Activated CD8-positive, alpha-beta memory T cell treated with anti-CD3 and anti-CD28 coated beads for 1 hour (primary cell): ENCODE measurements at places on chromosomes 7 and 10.

DNA sequence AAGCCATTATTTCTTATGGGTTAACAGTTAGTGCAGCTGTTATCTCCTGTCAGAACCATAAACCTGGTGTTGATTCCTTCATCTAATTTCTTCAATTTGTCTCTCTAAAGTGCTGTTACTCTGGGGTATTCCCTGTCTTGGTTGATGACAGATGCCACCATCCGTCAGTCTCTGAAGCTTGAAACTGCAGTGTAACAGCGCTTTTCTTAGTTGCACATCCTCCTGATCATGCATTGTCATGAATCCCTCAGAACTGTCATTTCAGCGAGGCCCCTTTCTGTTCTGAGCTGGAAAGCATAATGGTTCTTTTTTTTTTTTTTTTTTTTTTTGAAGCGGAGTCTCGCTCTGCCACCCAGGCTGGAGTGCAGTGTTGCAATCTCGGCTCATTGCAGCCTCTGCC, 193.9 kb downstream of the SDK1 start:
- no peak for DNase-seq

- DNase-seq = no peak
Measured at GRCh38 chr7:32496052-32496813, 944 bp downstream of the AVL9 start.

DNA sequence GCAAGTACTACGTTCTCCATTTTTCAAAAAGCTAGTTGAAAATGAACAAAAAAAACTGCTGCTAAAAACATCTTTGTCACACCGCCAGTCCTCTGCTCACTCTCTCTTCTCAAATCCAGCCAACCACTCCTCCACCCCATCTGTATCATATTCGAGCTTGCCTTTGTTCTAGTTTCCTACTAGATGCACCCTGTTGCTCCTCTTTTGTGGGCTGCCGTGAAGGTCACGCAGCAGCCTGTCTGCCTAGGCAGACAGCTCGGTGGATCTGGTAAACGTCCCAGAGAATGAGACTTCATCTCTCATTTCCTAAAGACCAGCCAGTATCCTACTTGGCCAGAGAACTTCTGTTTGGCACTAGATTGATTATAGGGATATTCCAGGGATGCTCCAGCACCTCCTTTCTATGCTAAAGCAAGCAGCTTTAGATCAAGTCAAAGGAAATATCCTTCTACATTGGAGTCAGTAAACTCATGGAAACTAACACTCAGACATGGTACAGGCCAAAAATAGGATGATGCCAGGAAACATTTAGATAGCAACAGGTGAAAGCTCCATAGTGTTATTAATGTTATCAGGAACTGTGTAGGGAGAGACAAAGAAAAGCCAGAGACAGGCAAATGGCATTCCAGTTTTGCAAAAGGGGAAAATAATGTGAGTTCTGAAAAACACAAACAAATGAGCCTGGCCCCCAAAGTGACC, 8.7 kb upstream of the PLXNA4 start:
- no peak for DNase-seq

DNA sequence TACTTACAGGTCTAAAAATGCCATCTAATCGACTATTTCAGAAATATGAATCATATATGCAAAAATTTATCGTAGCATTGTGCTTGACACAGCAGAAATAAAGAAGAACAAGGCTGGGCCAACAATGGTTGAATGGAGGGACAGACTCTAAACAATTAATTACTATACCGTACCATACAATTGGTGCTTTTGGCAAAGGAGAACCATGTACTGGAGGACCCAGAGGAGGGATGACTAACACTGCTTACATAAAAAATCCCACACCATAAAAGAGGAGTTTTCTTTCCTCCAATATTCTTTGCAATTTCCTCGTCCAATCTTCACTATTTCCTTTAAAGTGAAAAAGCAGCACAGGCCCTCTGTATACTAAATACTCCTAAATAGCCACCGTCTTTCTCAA, 94.1 kb downstream of the SGMS1 start:
- DNase-seq = no peak

- no peak for DNase-seq
Measured at GRCh38 chr10:104144931-104145330, 23.0 kb downstream of the SFR1 start.

DNA sequence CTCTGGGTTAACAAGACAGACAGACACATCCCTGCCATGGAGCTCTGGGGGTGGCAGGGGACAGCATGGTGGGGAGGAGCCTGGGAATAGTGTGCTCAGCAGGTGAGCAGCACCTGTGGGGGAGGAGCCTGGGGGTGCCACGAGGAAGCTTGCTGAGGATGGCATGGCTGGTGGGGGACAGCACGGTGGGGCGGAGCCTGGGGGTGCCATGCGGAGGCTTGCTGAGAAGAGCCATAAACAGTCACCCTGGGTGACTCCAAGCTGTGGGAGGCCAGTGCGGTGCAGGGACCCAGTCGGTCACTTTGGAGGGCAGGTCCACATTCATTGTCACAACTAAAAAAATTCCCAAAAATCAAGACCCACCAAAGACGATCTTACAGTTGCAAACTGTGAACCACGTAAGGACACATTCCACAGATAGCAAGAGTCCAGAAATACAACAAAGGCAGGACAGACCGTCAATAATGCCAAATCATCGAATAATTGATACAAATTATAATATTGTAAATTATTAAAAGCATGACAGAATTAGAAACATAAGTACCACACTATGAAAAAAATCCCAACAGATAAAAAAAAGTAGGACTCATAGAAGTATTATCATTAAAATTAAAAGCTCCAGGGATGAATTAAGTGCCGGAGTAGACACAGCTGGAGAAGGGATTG, 24.4 kb downstream of the NKX6-2 start:
- DNase-seq = no peak

- DNase-seq = no peak
Measured at GRCh38 chr7:77460057-77460486, 43.9 kb upstream of the GSAP start.

DNA sequence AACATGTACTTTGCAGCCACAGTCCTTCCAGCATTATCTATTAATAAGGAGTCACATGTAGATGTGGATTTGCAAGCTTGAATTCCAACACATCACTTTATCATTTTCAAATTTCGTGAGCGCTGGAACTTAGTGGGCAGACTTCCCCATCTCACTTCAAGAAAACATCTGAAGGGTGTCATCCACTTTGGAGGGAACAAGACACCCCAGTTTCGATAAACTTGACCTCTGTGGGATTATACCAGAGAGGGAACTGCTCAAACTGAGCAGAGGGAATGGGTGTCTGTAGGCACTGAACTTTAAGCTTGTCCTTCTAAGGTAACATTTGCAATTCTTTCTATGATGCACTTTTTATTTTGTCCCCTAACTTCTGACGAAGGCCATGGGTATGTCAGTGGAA, 27.5 kb downstream of the ADRB1 start:
- DNase-seq = no peak

DNA sequence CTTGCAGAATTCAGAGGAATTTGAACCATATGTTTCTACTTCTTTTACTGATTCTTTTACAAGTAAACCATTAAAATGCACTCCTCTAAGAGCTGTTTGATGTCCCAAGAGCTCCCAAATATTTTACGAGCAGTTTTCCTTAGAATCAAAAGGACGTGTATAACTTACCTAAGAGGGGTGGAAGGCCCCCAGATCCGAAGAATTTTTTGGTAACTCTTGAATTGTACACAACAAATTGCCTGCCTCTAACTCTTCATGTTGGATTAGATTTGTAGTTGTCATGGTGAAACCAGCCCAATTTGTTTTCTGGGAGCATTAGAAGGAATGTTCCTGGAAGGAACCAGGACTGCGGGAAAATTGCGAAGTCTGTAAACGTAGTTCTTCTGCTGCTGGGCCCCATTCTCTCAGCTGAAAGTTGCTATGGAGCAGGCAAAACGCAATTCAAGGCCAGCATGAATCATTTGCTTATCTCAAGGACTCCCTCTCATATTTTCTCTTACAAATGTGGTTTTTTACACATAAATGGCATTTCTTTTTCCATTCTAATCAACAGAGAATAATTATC, 124.8 kb upstream of the TMEM72 start:
- DNase-seq = no peak

GRCh38 chr7:30556840-30557239, 37.8 kb upstream of the GARS1 start:
- no peak for DNase-seq

DNA sequence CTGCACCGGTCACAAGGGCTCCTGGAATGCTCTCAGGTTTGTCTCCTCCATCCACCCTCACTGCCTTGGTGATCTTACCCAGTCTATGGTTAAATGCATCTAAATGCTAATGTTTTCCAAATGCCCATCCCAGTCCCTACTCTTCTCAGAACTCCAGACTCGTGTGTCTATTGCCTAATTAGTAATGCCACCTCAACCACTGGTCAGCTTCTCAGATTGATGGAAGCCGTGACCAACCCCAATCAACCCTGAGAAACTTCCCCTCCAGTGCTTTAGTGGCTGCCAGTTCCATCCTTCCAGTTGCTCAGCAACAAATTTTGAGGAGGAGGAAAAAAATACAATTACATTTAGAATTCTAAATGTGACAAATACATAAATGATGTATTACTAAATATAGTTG, 18.6 kb downstream of the NUDCD3 start:
- DNase-seq = no peak

- no peak for DNase-seq
Measured at GRCh38 chr7:120973849-120974248, 14.7 kb upstream of the CPED1 start.

- DNase-seq = no peak
Measured at GRCh38 chr7:138665669-138666140, 35.5 kb downstream of the SVOPL start.

DNA sequence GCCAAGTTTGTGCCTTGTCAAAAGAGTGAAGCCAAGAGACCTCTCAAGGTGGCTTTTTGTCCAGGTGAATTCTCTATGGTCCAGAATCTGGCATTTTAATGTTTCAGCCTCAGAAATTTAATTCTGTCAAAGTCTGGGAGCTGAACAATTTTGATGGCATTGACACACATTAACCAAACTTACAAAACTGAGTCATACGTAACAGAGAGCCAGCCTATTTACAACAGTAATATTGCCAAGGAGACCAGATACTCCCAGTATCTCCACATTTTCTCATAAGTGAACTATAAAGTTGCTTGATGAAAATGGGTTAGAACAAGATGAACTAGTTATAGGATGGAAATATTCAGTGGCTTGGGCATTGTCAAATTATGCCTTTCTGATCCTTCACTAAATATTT, 43.8 kb downstream of the PDE6C start:
- no peak for DNase-seq

DNA sequence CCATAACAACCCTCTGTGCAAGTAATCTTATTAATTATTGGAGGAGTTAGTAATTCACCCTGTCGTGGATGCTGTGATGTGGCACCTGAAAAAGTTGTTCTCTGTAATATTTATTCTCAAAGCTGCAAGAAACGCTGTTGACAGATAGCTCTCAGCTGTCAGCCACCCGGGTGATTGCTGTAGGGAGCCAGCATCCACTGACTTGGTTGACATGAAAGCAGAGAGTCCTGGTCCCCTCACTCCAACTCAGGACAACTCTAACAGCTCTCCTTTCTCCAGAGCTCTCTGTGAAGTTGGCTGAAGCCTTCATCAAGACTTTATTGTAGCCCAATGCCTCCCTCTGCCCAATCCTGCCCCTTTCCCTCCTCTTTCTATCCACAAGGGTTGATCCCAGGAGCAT, 98.0 kb downstream of the FAM107B start:
- no peak for DNase-seq

GRCh38 chr7:40239755-40240303, 105.0 kb downstream of the SUGCT start:
- DNase-seq = no peak

DNA sequence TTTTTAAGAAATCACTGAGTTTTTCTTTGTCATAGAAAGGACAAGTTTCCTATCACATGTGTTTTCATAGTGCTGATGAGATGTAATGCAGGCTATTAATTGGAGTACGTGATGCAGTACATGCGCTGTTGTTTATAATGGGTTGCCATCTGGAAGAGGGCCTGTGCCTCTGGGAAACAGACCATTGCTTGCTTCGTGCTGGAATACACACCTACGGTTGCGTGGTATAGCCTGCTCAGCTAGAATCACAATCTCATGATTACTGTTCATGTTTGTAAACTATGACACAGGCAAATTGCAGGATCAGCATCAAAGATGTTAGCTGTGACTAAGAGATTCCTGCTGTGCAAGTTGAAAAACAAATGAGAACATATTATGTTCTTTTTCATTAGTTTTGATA, 107.2 kb upstream of the STEAP1B start:
- no peak for DNase-seq

GRCh38 chr10:80528185-80528700, 9.5 kb upstream of the SH2D4B start:
- no peak for DNase-seq
